ENCODE measurements at places on chromosomes 6 and 20.

- DNase-seq, result no peak
Measured at GRCh38 chr6:143410859-143411270, 39.6 kb downstream of the ADAT2 start.

DNA sequence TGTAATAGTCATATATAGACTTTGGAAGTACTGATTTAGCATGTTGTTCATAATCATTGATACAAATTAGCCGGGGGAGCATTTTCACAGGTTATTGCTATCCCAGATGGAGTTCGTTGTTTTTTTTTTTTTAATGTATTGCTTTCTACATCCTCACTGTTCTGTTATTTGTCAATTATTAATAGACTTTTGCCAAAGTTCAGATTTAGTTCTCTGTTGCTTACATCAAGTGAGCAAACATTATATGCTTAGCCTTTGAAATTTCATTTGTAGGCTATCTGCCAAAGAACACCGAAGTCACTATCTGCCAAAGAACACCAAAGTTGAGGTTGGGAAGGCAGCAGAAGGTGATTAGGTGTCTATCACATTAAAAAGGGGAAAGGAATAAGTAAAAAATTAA is at the start of gene HAO1:
Gene HAO1 (minus strand): TSS at position 118 of the 400 bp plus-strand sequence. CDS start 36 bp downstream, at position 82.
- DNase-seq, result no peak

GRCh38 chr6:66402873-66403272 is 695.8 kb upstream of the EYS start:
- no peak for DNase-seq

GRCh38 chr20:63733579-63734081 is 2.8 kb upstream of the LIME1 start:
- no peak for DNase-seq

- no peak for DNase-seq
Measured at GRCh38 chr20:45049904-45050471, 50.9 kb downstream of the KCNS1 start.

GRCh38 chr6:29528988-29529560 is 30.5 kb downstream of the UBD start:
- DNase-seq, result no peak

GRCh38 chr20:22962567-22963439 is 72.3 kb upstream of the SSTR4 start:
- DNase-seq, result no peak

DNA sequence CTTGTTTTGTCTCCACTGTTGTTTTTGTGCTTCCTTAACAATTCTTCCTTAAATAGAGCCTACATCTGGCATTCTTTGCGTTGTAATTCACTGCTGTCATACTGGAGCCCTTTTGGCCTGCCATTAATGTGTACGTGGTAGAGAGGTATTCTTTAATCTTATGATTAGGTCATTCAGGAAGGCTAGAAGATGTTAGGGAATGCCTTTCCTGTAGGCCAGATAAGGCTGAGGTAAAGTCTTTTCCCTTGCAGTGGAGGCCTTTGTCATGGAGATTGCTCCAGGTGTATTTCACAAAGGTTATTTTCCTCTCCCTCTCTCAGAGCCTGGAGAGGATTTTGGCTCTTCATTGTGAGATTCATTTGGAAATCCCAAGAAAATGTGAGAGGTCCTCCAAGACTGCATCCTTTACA is 146.9 kb downstream of the FUT9 start:
- DNase-seq, result no peak

- no peak for DNase-seq
Measured at GRCh38 chr6:167898673-167899311, 72.1 kb downstream of the AFDN start.

GRCh38 chr6:25414755-25415154 is 135.6 kb downstream of the CARMIL1 start:
- no peak for DNase-seq

DNA sequence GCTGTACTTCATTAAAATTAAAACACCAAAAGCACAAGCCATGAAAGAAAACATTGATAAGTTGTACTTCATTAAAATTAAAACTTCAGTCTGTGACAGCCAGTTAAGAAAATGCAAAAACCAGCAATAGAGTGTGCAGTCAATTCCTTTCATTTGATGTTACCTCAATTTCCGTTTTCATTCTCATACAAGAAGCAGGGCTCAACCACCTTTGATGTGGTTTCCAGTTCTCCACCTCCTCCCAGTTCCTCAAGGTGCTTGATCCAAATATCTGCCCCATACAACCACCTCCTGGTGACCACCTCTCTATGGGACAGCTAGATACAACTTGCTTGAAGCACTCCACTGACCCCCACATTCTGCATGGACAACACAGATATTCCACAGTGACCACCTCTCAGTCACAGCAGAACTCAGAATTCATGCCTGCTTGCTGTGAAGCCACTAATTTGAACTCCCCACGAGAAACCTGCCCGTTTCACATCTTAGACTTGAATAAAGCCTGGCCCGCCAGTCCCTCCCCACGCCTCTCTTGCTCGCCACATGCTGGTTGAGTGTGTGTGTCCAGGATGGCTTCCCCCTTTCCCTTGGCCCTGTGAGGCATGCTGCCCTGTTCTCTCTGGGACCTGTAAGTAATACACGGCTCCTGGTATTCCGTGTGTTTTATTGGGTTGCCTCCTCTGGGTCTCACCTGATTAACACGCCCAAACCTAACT is 66.1 kb downstream of the FAM50B start:
- no peak for DNase-seq

DNA sequence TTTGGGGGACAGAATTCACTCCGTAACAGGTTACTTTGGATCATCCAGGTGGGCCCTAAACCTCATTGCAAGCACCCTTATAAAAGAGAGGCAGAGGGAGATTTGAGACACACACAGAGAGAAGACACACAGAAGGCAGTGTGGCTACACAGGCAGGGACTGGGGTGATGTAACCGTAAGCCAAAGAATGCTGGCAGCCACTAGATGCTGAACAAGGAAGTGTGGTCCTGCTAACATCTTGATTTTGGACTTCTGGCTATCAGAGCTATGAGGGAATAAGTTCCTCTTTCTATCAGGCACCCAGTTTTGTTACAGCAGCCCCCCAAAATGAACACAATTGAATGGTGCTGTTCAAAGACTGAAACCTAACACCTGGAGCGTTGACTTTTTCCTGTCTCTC is 191.3 kb upstream of the MYLIP start:
- DNase-seq, result no peak

GRCh38 chr20:6038256-6038655 is 15.6 kb downstream of the LRRN4 start:
- no peak for DNase-seq

GRCh38 chr6:111105578-111105977 is 18.3 kb downstream of the SLC16A10 start:
- no peak for DNase-seq

GRCh38 chr6:143125864-143126573 is 65.3 kb downstream of the AIG1 start:
- no peak for DNase-seq

DNA sequence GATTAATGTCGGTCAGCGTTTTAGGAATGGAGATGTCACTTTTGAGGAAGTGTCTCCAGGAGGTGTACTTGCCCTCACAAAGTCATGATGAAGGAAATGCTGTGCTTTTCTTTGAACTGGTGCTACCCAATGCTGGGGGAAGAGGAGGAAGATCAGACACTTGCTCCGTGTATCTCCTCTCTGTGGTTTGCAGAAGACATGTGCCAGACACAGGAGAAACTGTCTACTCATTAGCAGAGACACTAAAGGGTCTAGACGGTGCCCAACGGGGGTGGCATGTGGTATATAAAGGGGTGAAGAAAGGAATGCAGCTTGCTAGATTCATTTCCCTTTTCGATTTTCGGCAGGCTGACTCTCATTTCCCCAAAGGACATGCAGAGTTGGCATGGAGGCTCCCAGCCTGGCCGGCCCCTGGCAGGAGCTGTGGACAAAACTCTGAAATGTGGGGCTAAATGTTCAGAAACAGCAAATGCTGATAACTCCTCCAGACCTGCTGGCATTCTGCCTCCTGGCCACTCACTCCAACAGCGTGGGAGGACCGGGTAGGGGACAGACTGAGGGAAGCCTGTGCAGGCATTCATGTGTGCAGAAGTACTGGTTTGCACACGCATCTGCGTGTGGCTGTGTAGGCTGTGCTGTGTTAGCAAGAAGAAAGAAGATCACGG is 59.6 kb upstream of the QKI start:
- no peak for DNase-seq

DNA sequence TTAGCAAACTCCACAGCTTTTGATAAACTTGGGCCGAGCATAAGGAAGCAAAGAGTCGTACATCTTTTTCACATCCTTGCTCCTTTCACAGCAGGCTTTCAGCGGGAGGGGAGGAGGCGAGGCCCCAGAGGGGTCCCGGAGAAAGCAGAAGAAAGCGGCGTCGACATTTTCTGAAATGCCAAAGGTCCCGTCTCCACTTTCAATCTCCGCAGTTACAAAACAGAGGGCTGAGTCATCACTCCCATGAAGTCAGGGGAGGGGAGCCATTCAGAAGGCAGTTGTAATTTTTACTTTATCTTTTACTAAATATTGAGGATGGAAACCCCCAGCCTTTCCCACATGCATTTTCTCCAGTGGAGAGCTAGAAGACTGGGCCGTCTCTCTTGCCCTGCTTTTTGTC is 174.2 kb upstream of the THBS2 start:
- no peak for DNase-seq

DNA sequence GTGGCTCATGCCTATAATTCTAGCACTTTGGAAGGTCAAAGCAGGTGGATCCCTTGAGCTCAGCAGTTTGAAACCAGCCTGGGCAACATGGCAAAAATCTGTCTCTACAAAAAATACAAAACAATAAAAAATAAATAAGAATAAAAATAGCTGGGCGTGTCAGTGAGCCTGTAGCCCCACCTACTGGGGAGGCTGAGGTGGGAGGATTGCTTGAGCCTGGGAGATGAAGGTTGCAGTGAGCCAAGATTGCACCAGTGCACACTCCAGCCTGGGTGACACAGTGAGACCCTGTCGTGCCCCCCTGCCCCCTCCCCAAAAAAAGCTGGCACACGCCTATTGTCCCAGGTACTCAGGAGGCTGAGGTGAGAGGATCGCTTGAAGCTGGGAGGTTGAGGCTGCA is 35.1 kb upstream of the SRPK1 start:
- no peak for DNase-seq

GRCh38 chr20:34636648-34637047 is 40.2 kb downstream of the PIGU start:
- DNase-seq, result no peak

- DNase-seq, result no peak
Measured at GRCh38 chr6:69232911-69233448, 563.8 kb downstream of the LMBRD1 start.

- no peak for DNase-seq
Measured at GRCh38 chr6:72588155-72588554, 33.7 kb upstream of the KCNQ5 start.

DNA sequence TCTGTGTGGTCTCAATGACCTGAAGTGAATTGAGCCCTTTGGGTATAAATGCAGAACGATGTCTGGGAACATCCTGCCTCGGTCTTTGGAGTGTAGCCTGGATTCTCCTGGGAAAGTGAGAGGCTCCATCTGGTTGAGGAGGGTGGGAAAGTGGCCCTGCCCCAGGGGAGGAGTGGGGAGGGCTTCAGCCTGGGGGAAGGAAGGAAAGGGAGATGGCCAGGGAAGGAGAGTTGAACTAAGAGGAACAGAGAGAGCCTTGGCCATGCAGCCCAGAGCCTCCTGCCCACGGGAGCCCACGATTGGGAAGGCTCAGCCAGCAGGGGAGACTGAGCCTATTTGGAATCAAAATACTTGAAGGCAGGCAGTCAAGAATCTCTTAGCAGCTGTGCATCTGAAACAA is 2.3 kb upstream of the EPB41L1 start:
- DNase-seq, result no peak

DNA sequence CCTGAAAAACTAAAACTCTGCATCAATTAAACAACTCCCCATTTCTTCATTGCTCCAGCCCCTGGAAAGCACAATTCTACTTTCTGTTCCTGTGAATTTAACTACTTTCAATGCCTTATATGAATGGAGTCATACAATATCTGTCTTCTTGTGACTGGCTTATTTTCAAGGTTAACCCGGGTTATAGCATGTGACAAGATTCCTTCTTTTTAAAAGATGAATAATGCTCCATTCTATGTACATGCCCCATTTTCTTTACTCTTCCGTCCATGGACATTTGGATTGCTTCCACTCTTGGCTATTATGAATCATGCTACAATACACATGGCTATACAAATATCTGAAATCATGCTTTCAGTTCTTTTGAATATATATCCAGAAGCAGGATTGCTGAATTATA is 334.9 kb upstream of the ID4 start:
- no peak for DNase-seq

GRCh38 chr6:111478064-111478476 is 4.9 kb downstream of the REV3L start:
- DNase-seq, result no peak

GRCh38 chr6:47690791-47691190 is 7.6 kb upstream of the ADGRF4 start:
- DNase-seq, result no peak

DNA sequence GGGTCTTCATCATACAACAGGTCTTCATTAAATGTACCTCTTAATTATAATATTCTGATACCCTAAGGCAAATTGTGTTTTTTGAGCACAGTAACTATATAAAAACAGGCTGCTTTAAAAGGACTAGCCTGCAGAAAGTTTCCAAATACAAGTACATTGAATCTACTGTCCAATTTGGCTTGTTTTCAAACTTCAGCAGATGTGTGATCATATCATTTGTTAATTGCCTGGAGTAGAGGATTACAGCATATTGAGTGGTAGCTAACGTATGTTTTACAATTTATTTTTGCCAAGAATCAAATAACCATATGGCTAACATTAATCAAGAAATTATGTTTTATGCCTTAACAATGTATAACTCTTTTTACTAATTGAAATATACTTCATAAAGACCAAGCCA is 12.6 kb downstream of the TINAG start:
- DNase-seq, result no peak

- no peak for DNase-seq
Measured at GRCh38 chr6:38503960-38504682, 135.6 kb downstream of the BTBD9 start.

DNA sequence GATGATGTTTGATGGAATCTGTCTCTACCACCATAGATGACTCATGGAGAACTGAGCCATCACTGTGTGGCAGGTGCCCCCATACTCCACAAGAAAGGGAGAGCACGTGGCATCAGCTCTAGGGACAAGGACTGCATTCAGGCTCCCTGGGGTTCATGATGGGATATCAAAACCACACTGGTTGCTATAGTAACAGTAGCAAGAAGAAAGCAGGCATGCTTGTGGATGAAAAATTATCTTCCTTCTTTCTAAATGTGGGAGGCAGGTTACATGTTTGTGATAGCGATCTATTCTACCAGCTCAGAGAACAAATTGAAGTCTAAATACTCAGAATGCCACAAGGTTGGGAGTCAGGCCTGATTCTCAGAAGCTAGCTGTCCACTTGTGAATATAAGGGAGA is 224.2 kb downstream of the ARHGAP18 start:
- no peak for DNase-seq
